ENCODE measurements at places on chromosomes 16 and 17. TPM values are rescaled to one million over a fixed set of nuclear protein-coding genes. Genes with fewer than 3 reads are reported as not detected.

- peaks cover 10% of the 10 kb centered on the region for H3K4me1 ChIP-seq
- H3K27ac ChIP-seq: no peak overlapping the region
- H3K4me3 ChIP-seq: no peak overlapping the region
- no peak for DNase-seq
- no peaks in the 10 kb centered on the region for H3K36me3 ChIP-seq
Observed at GRCh38 chr17:2928294-2928890, 132.2 kb downstream of the RAP1GAP2 start.

DNA sequence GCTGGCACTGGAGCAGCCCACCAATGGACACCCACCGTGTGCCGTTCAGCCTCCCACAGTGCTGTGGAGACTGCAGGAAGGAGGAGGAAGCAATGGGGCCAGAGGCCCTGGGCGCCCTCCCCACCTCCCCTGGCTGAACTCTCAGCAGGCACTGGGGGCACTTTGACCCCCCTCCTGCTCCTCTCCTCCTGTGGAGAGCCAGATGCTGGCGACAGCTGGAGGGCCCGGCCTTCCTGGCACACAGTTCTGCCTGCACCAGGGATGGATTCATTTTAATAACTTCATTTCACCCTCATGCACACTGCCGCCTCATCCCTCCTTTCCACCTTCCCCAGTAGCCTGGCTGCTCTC is 6.0 kb downstream of the NXPH3 start:
- no peak for DNase-seq
- H3K27ac ChIP-seq: no peak overlapping the region
- H3K4me3 ChIP-seq: no peak overlapping the region
- H3K4me1 ChIP-seq: peaks cover 20% of the 10 kb centered on the region
- no peaks in the 10 kb centered on the region for H3K27me3 ChIP-seq
- H3K36me3 ChIP-seq: no peaks in the 10 kb centered on the region

- no peak for DNase-seq
- no peak overlapping the region for H3K4me3 ChIP-seq
- H3K27me3 ChIP-seq: no peaks in the 10 kb centered on the region
- no peak overlapping the region for H3K27ac ChIP-seq
- no peaks in the 10 kb centered on the region for H3K4me1 ChIP-seq
- no peaks in the 10 kb centered on the region for H3K36me3 ChIP-seq
Observed at GRCh38 chr17:19415806-19416775, 5.1 kb downstream of the RNF112 start.

GRCh38 chr17:56835264-56835585 is 1.3 kb downstream of the DGKE start:
- DNase-seq: no peak
- no peaks in the 10 kb centered on the region for H3K27me3 ChIP-seq
- peak overlapping the region; percentile 75 for H3K27ac ChIP-seq

- H3K4me3 ChIP-seq: no peak overlapping the region
- H3K27me3 ChIP-seq: no peaks in the 10 kb centered on the region
- H3K36me3 ChIP-seq: no peaks in the 10 kb centered on the region
- H3K4me1 ChIP-seq: no peaks in the 10 kb centered on the region
- no peak for DNase-seq
Observed at GRCh38 chr17:13522749-13523148, 79.0 kb downstream of the HS3ST3A1 start.

GRCh38 chr17:10018461-10018891 is 113.4 kb upstream of the RCVRN start:
- DNase-seq: no peak
- H3K36me3 ChIP-seq: no peaks in the 10 kb centered on the region
- H3K27ac ChIP-seq: no peak overlapping the region
- H3K4me3 ChIP-seq: no peak overlapping the region
- no peaks in the 10 kb centered on the region for H3K27me3 ChIP-seq

- H3K4me3 ChIP-seq: no peak overlapping the region
- H3K27me3 ChIP-seq: no peaks in the 10 kb centered on the region
- no peak for DNase-seq
Observed at GRCh38 chr16:56860226-56861020, 4.6 kb upstream of the SLC12A3 start.

GRCh38 chr17:48770954-48771353 is 42.4 kb upstream of the HOXB13 start:
- H3K27ac ChIP-seq: no peak overlapping the region
- no peak for DNase-seq
- H3K4me1 ChIP-seq: no peaks in the 10 kb centered on the region
- no peaks in the 10 kb centered on the region for H3K27me3 ChIP-seq
- H3K4me3 ChIP-seq: no peak overlapping the region
- no peaks in the 10 kb centered on the region for H3K36me3 ChIP-seq

- H3K27ac ChIP-seq: no peak overlapping the region
- H3K4me3 ChIP-seq: no peak overlapping the region
Observed at GRCh38 chr16:77213542-77214106, 14.4 kb downstream of the SYCE1L start.

DNA sequence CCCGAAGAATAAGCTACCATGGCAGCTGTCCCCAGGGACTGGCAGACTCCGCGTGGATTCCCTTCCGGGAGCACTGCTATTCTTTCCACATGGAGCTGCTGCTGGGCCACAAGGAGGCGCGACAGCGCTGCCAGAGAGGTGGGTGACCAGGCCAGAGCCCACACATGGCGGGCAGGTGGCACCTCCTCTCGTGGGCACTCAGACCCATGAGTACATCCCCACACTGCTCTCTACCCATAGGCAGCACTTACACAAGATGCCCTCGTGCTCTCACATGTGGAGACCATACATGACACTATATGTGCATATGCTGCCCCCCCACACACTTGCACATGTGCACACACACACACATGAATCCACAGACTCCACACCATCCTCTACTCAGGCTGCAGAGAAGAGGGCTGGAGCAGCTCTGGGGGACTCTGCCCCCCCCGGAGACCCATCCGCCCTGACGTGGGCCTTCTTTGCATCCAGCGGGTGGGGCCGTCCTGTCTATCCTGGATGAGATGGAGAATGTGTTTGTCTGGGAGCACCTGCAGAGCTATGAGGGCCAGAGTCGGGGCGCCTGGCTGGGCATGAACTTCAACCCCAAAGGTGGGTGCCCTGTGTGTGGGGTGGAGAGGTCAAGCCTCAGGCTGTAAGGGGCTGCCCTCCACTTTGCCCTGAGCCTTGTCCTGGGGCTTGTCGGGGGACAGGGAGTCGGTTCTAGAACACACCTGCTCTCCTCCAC is 62.9 kb downstream of the MRC2 start:
- no peaks in the 10 kb centered on the region for H3K36me3 ChIP-seq
- no peaks in the 10 kb centered on the region for H3K4me1 ChIP-seq
- DNase-seq: no peak
- no peaks in the 10 kb centered on the region for H3K27me3 ChIP-seq

DNA sequence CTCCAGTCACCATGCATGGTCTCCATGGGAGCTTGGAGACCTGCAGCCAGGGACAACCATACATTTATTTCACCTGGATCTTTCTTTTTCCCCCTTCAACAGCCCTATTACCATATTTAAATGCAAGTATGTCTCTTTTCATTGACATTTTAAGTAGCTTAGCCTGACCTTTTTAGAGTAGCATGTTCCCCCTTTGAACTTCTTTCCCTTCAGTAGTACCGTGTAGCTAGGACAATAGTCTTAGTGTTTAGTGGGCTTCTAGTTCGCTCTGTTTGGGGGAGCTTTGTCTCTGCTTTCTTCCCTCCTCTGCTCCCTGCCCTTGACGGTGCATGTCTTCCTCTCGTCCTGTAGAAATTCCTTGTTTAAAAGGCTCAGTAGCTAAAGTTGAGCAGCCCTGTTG is 94.6 kb downstream of the CCDC182 start:
- no peaks in the 10 kb centered on the region for H3K27me3 ChIP-seq
- no peak overlapping the region for H3K4me3 ChIP-seq
- H3K27ac ChIP-seq: no peak overlapping the region
- no peak for DNase-seq
- H3K36me3 ChIP-seq: no peaks in the 10 kb centered on the region

GRCh38 chr16:1057252-1057932 is 15.2 kb upstream of the SSTR5 start:
- no peak overlapping the region for H3K4me3 ChIP-seq
- H3K4me1 ChIP-seq: no peaks in the 10 kb centered on the region
- H3K36me3 ChIP-seq: no peaks in the 10 kb centered on the region
- H3K27me3 ChIP-seq: peaks cover 7% of the 10 kb centered on the region

DNA sequence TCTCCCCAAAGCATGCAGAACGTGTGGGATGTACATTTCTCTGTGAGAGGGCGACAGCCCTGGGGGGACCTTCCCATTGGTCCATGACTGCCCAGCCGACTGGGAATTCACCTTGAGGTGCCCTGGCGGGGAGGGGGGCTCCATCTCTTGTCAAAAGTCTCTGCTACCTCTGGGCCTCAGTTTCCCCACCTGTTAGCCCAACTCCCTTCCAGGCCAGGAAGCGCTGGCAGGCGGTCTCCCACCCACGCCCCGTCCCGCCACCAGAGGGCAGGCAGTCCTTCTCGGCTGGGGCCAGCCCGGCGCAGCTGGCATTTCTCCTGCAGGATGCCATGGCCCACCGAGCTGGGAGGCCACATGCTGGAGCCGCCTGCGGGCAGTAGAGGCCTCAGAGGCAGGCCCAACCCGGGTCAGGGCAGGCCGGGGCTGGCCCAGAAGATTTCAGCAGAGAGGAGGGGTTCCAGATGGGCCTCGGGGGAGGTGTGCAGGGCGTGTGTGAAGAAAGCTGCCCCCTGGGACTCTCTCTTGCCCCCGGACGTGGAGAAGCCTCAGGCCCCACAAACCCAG is 16.6 kb downstream of the CD7 start:
- no peak overlapping the region for H3K27ac ChIP-seq
- H3K4me1 ChIP-seq: peaks cover 18% of the 10 kb centered on the region
- H3K27me3 ChIP-seq: no peaks in the 10 kb centered on the region
- peak; percentile 73 for DNase-seq

- DNase-seq: peak; percentile 58
- no peaks in the 10 kb centered on the region for H3K36me3 ChIP-seq
- H3K4me1 ChIP-seq: peaks cover 29% of the 10 kb centered on the region
- no peak overlapping the region for H3K4me3 ChIP-seq
Observed at GRCh38 chr16:53207810-53208752, 153.3 kb downstream of the CHD9 start.

- no peaks in the 10 kb centered on the region for H3K36me3 ChIP-seq
- no peaks in the 10 kb centered on the region for H3K4me1 ChIP-seq
- no peak for DNase-seq
- no peak overlapping the region for H3K27ac ChIP-seq
Observed at GRCh38 chr17:15884731-15885130, 60.2 kb upstream of the ADORA2B start.

GRCh38 chr16:81636298-81636993 is 142.6 kb upstream of the PLCG2 start:
- no peak overlapping the region for H3K27ac ChIP-seq
- H3K27me3 ChIP-seq: no peaks in the 10 kb centered on the region
- peaks cover 15% of the 10 kb centered on the region for H3K4me1 ChIP-seq
- DNase-seq: no peak

DNA sequence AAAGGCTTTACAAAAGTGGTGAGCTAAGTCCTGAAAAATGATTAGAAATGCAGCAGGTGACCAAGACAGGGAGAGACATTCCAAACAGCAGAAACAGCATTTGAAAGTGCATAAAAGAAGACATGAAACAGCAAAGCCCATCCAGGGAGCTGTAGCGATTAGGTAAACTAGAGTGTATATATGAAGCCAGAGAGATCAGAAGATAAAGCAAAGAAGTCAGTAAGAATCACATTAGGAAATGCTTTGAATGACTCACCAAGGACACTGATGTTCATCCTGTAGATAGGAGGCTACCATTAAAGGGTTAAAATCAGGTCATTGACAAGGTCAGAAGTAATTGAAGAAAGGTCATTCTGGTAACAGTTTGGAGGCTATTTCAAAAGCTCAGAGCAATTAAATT is 27.6 kb upstream of the VAT1L start:
- H3K36me3 ChIP-seq: no peaks in the 10 kb centered on the region
- no peaks in the 10 kb centered on the region for H3K27me3 ChIP-seq
- no peak for DNase-seq
- H3K27ac ChIP-seq: peak overlapping the region; percentile 77

- H3K4me1 ChIP-seq: no peaks in the 10 kb centered on the region
- H3K36me3 ChIP-seq: no peaks in the 10 kb centered on the region
- H3K27me3 ChIP-seq: no peaks in the 10 kb centered on the region
- DNase-seq: no peak
- no peak overlapping the region for H3K4me3 ChIP-seq
- H3K27ac ChIP-seq: no peak overlapping the region
Observed at GRCh38 chr16:54341892-54342776, 55.5 kb upstream of the IRX3 start.

- H3K36me3 ChIP-seq: no peaks in the 10 kb centered on the region
- H3K4me3 ChIP-seq: no peak overlapping the region
- H3K4me1 ChIP-seq: peaks cover 7% of the 10 kb centered on the region
Observed at GRCh38 chr17:65173284-65173793, 36.2 kb downstream of the RGS9 start.

- no peak overlapping the region for H3K4me3 ChIP-seq
- no peak for DNase-seq
- no peak overlapping the region for H3K27ac ChIP-seq
- H3K27me3 ChIP-seq: no peaks in the 10 kb centered on the region
- H3K4me1 ChIP-seq: no peaks in the 10 kb centered on the region
Observed at GRCh38 chr17:218432-219110, 37.1 kb upstream of the DOC2B start.

GRCh38 chr17:22671110-22671509 is 978.8 kb downstream of the KCNJ18 start:
- no peaks in the 10 kb centered on the region for H3K27me3 ChIP-seq
- no peaks in the 10 kb centered on the region for H3K4me1 ChIP-seq
- DNase-seq: no peak
- no peak overlapping the region for H3K27ac ChIP-seq
- H3K4me3 ChIP-seq: no peak overlapping the region

DNA sequence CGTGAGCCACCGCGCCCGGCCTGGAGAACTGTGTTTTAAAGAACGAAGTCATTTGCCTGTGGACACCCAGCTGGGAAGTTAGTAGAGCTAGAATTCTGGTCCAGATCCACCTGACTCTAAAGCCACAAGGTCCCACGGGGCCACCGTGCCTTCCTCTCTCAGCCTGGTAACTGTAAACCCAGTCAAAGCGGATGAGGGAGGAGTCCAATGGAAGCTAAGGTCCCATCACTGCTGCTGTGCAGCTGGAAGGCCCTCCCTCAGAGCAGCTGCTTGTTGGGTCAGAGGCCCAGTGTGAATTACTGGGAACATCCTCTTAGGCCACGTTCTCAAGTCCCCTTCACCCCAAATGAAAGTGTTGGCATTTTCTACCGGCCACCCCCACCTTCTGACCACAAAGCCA is 48.8 kb upstream of the CACNG5 start:
- no peaks in the 10 kb centered on the region for H3K36me3 ChIP-seq
- no peak overlapping the region for H3K4me3 ChIP-seq
- H3K27me3 ChIP-seq: no peaks in the 10 kb centered on the region
- peaks cover 5% of the 10 kb centered on the region for H3K4me1 ChIP-seq
- DNase-seq: no peak

- H3K4me1 ChIP-seq: no peaks in the 10 kb centered on the region
- no peak for DNase-seq
- no peak overlapping the region for H3K27ac ChIP-seq
Observed at GRCh38 chr17:15194859-15195277, 70.3 kb downstream of the PMP22 start.

HYDIN gene
- 26.2 TPM for total RNA-seq

CHST5 gene
- not detected for total RNA-seq

NHLRC4 gene
- 0.81 TPM for total RNA-seq

ADAM11 gene
- 0.27 TPM for total RNA-seq

HSDL1 gene
- total RNA-seq: 78.3 TPM

PRM3 gene
- not detected for total RNA-seq

HOXB1 gene
- total RNA-seq: not detected

METRN gene
- total RNA-seq: 57.1 TPM

ITPRIPL2 gene
- total RNA-seq: 47.0 TPM

GRAPL gene
- total RNA-seq: 6.7 TPM

SLC6A2 gene
- total RNA-seq: not detected

KRTAP2-1 gene
- not detected for total RNA-seq

SMURF2 gene
- total RNA-seq: 27.7 TPM

CCL14 gene
- total RNA-seq: 14.8 TPM

Measured in thyroid gland (tissue), 4 donors.